Renal cortex interstitium (tissue), 15 donors: ENCODE measurements at places on chromosomes 2 and 18.
A peak's percentile ranks its signal among the peaks of the same experiment; 100 is the strongest.

- DNase-seq = no peak
These were observed 42.3 kb downstream of the AAK1 start for GRCh38 chr2:69601179-69601612.

- no peak for DNase-seq
These were observed 344.1 kb upstream of the CHAC2 start for GRCh38 chr2:53423465-53423864.

DNA sequence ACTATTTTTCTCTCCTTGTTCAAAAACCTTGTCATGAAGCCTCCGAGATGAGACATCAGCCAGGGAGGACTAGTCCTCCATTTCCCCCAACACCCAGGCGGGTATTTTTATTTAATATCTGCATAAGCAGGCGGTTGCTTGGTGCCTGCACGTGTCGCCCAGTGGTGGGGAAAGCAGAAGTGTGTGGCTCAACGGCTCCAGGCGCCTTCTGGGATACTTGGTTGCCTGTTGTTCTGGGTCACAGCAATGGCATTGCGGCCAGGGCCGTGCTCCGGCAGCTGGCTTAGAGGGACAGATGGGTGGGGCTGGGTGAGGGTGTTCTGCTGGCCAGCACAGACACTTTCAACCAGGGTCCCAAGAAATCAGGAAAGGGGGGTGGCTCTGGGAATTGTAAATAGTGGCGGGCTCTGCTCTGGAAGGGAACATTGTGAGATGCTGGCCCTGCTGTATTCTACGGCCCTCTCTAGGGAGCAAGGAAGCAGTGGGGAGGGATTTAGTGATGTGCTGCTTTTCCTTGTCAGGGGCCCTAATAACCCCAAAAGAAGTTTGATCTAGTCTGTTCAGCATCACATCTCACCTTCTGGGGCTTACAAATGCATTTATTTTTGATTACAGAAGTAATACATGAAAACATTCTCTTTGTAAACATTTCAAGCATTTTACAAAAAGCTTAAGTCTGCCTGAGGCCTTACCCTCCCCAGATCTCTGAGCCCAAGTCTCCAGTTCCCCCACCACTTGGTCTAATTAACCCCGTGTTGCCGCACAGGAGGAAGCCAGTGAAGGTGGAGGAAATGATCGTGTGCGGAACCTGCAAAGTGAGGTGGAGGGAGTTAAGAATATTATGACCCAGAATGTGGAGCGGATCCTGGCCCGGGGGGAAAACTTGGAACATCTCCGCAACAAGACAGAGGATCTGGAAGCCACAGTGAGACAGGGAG is 1.1 kb downstream of the VAMP8 start:
- DNase-seq = no peak

GRCh38 chr2:41930807-41931566 is 116.8 kb upstream of the PKDCC start:
- no peak for DNase-seq

DNA sequence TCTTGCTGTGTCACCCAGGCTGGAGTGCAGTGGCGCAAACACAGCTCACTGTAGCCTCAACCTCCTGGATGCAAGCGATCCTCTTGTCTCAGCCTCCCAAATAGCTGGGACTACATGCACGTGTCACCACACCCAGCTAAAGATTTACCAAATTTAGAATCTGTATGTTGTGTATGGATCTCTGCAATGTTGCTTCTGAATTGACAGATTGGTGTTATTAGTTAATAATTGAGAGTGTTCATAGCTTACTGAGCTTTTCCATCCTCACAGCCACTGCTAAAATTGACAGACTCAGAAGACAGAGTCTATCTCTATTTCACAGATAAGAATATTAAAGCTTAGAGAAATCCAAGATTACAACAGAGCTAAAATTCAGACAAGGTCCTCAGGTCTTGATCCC is 4.3 kb upstream of the NBAS start:
- DNase-seq = no peak

- DNase-seq = peak; percentile 82
These were observed 295.4 kb downstream of the CELF4 start for GRCh38 chr18:37270038-37270665.

- DNase-seq = no peak
These were observed 5.2 kb upstream of the GPD2 start for GRCh38 chr2:156430980-156431358.

GRCh38 chr18:74081966-74082741 is 65.5 kb downstream of the FBXO15 start:
- DNase-seq = no peak

- no peak for DNase-seq
These were observed 35.9 kb upstream of the MGAT5 start for GRCh38 chr2:134217924-134218323.

- DNase-seq = no peak
These were observed 1.9 kb downstream of the TTL start for GRCh38 chr2:112483831-112484230.

- no peak for DNase-seq
These were observed 56.3 kb upstream of the MYO3B start for GRCh38 chr2:170121689-170122088.

GRCh38 chr2:239534581-239535412 is 134.0 kb upstream of the HDAC4 start:
- no peak for DNase-seq

DNA sequence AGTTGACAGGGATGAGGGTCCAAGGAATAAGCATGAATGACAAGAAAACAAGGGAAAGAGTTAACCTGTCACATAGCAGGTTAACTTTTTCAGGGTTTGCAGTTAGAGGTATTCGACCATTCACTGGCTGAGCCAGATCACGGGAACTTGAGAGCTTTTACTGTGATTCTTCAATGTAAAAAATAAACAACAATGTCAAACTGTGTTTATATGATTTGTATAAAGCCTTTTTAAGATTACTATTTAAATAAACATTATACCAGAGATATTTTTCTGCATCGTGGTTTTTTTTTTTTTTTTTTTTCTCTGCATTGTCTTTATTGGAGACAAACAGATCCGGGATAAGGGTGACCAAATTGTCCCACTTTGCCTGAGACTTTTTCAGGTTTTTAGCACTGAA is 115.6 kb downstream of the NRP2 start:
- DNase-seq = no peak

GRCh38 chr2:5190023-5190422 is 502.2 kb upstream of the SOX11 start:
- no peak for DNase-seq

- no peak for DNase-seq
These were observed 2.3 kb upstream of the TMEM150A start for GRCh38 chr2:85604568-85605339.

GRCh38 chr2:36672199-36672598 is 24.3 kb upstream of the VIT start:
- DNase-seq = no peak
